Activated naive CD8-positive, alpha-beta T cell treated with anti-CD3 and anti-CD28 coated beads for 36 hours (primary cell): ENCODE measurements at places on chromosomes 1 and 21. TPM values are rescaled to one million over a fixed set of nuclear protein-coding genes. Genes with fewer than 3 reads are reported as not detected.

- no peak for DNase-seq
Observed at GRCh38 chr21:33278721-33279120, 12.6 kb downstream of the IL10RB start.

DNA sequence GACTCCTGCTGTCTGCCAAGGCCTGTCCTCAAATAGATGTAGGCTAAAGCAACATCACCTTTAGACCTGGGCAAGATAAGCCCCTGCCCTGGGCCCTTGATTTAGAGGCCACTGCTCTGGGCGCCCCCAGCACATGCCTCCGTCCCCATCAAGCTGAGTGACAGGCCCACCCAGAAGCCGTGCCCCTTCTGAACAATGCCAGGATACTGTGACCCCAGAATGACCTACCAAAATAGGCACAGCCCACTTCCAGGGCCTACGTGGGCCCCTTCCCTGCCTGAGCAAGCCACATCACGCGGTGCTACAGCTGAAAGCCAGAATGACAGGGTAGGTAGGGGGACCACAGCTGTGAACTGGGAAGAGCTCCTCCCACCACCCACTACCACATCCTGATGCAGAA is 24.7 kb upstream of the BECN2 start:
- no peak for DNase-seq

GRCh38 chr1:86852782-86853408 is 61.0 kb downstream of the SELENOF start:
- DNase-seq: no peak

C4BPA gene
- total RNA-seq: not detected

SMG7 gene
- 61.4 TPM for total RNA-seq
